ENCODE measurements at places on chromosomes 12 and 14.

DNA sequence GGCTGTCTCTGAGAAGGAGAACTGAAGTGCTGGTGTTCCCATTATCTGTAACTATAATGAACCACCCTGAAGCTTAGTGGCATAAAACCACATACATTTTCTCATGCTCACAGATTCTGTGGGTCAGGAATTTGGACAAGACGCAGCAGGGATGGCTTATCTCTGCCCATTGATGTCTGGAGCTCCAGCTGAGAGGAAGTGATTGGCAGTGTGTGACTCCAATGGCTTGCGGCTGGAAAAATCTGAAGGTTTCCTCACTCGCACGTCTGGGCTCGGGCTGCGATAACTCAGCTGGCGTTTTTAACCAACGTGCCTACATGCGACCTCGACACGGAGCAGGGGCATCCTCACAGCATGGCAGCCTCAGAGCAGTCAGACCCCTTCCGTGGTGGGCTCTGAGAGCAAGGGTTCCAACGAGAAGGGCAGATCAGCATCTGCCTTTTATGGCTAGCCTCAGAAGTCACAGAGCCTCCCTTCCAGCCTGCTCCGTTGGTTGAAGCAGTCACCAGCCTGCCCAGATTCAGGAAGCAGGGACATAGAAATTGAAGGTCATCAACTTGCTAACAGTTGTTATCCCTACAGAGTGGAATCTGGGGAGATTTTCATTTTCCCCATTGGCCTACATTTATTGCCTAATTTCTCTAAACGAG, 143.3 kb upstream of the BCL2L14 start:
- no peak for DNase-seq

DNA sequence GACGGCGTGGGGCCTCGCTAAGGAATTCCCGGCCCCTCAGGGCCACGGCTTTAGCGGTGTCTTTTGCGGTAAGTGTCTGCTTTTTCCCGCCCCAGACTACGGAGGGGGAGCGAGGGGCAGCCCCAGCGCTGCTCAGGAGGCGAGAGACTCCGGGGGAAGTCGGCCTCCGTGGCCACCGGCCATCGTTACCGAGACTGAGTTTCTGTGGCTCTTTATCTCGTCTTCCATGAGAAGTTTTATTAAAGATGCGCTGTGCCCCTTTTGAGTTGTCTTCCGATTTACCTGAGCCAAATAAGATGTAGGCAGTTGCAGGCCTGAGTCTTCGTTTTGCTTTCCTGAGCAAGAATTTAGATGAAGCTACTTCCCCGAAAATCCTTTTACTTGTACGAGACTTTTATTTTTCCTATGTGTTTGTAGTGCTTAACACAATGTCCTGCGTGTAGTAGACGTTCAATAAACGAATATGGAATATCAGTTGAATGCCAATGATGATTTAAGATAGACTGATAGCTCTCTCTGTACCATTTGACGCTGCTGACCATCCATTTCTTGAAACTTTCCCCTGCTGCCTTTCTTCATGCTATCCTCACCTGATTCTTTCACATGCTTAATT, 462 bp downstream of the SRP54 start:
- DNase-seq = no peak

- no peak for DNase-seq
These were observed 827.6 kb downstream of the C12orf50 start for GRCh38 chr12:87201598-87201997.

DNA sequence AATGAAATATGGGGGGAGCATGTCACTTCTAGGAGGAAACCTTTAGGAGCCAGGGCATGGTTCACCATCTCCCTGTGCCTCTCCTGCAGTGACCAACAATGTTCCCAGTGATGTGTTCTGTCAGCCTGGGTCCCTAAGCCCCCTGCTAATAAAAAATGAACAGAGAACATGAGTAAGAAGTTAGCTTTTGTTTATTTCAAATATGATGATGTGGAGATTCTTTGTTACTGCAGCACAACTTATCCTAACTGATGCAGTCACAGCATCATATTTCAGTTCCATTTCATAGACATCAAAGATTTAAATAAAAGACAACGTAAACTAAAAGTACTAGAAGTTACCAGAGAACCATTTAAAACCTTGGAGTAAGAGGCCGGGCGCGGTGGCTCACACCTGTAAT, 43.9 kb downstream of the SERPINA3 start:
- no peak for DNase-seq

DNA sequence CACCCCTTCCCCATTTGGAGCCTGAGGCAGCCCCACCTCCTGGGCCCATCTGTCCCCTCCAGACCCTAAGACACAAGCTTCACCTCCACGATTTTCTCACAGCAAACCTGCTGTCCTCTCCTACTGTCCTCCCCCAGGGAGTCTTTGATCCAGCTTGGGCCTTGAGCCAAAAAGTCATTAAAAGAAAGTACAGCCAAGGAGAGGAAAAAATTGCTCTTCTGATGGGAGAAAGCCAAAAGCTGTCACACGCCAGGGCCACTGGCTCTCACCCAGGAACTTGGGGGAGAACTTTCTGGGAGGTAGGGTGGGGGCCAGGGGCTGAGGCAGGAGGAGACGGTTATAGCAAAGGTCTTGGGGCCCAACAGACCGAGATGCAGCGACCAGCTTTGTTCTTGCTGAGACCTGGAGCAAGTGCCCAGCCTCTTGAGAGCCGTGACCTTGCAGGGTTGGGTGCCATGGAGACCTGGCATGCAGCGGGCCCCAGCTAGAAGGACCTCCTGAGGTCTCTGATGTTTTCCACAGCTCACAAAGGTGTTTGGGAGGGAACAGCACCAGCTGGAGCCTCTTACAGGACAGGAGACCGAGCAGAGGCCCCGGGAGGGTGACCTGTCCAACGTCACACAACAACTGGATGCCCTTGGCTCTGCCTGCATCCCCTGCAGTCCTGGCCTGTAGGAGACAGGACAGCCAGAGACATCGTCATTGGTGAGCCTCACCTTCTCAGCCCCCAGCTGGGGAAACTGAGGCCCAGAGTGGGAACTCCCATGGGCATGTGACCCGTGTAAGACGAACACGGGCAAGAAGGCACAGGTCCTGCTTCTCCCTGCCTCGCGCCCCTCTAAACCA, 124.5 kb downstream of the CALM1 start:
- no peak for DNase-seq

- no peak for DNase-seq
These were observed 89.9 kb downstream of the ADAMTS20 start for GRCh38 chr12:43462080-43462479.

DNA sequence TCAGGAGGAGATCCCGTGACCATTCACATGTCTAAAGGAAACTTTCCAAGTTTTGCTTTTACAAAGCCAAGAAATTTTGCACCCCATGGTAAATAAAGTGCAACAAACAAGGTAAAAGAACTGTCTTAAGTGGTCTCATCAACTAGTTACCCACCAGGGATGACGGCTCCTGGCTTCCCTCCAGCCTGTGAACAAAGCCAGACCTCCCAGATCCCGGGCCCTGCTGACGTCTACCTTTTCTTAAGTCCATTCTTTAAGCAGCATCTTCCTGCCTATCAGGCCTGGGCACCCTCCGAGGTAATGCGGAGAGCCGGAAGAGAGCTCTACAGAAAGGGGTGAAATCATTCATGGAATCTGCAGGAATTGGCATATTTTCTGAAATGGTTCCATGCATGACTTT, 58.0 kb upstream of the DAAM1 start:
- DNase-seq = no peak

DNA sequence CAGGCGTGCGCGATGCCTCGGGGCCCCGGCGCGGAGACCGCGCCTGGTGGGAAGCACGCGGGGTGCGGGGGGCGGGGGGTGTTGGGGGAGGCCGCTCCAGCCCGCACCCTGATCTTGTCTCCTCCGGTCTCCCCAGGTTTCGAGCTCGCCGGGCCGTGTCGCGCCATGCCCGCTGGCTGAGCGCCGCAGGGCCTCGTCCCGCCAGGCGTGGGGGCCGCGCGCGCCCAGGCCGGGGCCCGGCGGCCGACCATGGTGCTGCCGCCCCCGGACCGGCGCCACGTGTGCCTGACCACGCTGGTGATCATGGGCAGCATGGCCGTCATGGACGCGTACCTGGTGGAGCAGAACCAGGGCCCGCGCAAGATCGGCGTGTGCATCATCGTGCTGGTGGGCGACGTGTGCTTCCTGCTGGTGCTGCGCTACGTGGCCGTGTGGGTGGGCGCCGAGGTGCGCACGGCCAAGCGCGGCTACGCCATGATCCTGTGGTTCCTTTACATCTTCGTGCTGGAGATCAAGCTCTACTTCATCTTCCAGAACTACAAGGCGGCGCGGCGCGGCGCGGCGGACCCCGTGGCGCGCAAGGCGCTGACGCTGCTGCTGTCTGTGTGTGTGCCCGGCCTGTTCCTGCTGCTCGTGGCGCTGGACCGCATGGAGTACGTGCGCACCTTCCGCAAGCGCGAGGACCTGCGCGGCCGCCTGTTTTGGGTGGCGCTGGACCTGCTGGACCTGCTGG, 2.4 kb downstream of the TMEM121 start:
- no peak for DNase-seq

DNA sequence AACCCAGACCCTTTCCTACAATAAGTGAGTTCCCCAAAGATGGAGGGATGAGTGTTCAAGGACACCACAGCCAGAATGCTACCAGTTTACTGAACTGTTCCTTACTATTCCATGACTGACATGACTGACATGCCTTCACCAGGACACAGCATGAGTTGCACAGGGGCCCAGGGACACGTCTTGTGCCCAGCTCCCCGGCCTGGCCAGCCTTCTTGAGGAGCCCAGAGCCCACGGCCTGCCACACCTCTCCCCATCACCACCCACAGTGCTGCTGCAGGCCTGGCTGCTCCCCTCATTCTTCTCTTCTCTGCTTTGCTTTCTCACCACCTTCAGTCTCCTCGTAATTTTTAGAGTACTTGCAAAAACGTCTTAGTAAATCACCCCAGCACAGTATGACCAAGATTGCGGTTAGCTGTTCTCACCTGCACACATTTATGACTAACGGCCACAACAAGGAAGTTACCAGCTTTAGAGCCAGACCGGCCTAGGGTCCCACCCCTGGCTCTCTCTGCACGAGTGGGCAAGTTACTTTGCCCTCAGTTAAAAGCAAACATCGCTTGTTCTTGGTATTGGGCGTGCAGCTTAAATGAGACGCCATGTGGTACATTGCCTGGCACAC, 18.5 kb downstream of the PPP2R5E start:
- DNase-seq = peak; percentile 64

GRCh38 chr12:12209043-12209442, 57.8 kb downstream of the LRP6 start:
- no peak for DNase-seq

DNA sequence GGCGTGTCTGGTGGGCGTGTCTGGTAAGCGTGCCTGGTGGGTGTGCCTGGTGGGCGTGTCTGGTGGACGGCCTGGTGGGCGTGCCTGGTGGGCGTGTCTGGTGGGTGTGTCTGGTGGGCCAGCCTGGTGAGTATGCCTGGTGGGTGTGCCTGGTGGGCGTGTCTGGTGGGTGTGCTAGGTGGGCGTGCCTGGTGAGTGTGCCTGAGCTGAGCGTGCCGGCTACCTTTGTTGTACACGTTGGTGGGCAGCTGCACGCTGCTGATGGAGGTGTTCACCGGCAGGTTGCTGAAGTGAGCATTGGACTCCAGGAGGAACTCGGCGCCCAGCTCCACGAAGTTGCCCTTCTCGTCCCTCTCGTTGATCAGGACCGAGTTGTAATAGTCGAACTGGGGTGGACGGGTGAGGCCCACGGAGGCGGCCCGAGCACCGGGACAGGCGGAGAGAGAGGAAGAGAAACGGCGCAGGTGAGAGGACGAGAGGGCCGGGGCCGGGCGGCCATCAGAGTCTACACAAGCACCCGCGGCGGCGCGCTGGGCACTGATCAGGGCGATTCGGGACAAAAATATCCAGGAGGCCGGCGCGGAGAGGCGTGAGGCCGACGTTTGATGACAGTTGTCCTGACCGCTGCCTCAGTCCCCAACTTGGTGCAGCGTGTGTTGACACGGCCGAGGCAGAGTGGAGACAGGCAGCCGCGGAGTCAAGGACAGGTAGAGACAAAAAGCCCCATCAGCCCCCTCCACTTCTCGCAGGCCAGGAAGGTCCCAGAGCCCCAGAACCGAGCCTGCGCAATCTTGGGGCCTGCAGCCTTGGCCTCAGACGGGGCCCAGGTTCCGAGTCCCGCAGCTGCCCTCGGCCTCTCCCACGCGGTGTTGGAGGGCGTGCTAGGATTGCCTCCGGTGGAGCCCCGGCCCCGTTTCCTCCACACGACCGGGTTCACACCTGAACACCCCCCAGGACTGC, 10.5 kb downstream of the CACNA2D4 start:
- DNase-seq = no peak

Data from epithelial cell of proximal tubule (primary cell).